Left lung (tissue), 14 donors: ENCODE measurements at places on chromosomes 4 and X.

- no peak for DNase-seq
Measured at GRCh38 chr4:16636912-16637630, 261.4 kb downstream of the LDB2 start.

- no peak for DNase-seq
Measured at GRCh38 chrX:131366407-131366806, 77.3 kb upstream of the IGSF1 start.

DNA sequence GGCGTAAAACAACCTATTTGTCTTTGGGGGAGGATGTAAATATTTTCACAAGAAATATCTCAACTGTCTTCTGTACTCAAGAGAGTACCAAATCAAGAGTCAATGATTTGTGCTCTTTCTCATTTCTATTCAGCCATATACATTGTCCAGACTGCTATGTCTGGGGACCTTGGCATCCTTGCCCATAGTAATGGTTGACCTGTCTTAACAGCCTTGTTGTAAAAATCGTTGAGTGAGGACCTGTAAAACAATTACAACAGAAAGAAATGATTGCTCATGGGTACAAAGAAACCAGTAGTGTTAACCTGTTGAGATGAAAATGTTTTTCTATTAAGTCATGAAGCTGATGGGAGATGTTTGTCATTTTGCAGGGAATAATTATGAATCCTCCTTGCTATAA lies 56.6 kb downstream of the LNX1 start:
- no peak for DNase-seq

DNA sequence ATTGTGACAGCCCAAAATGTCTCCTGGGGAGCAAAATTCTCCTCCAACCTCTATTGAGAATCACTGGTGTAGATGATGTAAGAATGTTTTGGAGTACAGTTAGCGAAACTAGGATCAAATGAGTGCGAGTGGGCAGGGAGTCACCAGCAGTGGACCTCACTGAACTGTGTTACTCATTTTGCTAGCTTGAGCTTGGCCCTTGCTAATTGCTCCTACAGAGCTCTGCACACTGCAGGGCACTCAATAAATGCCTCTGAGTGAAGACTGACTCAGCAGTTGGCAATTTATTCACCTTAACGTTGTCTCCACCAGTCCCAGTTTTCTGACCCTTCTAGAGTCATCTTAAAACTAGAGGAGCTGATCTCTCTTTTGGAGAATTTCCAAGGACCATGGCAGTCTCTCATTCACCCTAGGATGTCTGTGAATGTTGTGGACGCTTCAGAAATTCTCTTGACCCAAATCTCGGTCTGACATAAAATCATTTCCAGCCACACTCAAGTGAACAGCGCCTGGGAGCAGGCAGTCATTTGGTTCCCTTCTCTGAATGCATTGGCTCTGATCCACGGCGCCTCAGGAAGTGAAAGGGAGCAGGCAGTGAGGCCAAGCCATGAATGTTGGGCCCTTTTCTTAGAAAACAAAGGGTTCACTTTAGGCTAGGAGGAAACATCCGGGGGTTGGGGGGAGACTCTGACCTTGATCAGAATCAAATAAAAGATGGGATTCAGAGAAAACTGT lies 148.1 kb downstream of the NWD2 start:
- DNase-seq = peak; percentile 29

GRCh38 chr4:47368211-47368610 lies 95.3 kb downstream of the COMMD8 start:
- no peak for DNase-seq

GRCh38 chr4:52574036-52574435 lies 85.1 kb downstream of the USP46 start:
- no peak for DNase-seq

- DNase-seq = no peak
Measured at GRCh38 chr4:76363556-76364290, 57.2 kb downstream of the STBD1 start.
